ENCODE measurements at places on chromosomes 1 and 21.

- no peak for DNase-seq
These were observed 3.6 kb upstream of the RASSF5 start for GRCh38 chr1:206503591-206504362.

DNA sequence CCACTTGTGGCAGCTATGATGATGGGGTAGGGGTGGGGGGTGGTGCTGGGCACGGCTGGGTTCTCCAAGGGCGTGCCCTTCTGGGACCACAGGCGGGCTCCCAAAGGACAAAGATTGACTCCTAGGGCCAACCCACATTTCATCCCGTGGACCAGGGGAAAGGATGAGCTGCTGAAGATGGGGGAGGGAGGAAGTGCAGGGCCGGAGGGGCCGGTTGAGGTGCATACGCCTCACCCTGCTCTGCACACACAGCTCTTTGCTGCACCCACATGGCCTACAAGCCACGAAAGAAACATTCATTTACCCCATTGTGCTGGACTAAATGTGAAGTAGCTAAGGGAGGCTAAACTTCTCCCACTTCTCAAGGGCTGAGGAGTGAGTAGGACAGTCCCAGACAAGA, 34.2 kb upstream of the GNPAT start:
- no peak for DNase-seq

GRCh38 chr1:20395255-20395654, 90.8 kb downstream of the CAMK2N1 start:
- DNase-seq, result no peak

DNA sequence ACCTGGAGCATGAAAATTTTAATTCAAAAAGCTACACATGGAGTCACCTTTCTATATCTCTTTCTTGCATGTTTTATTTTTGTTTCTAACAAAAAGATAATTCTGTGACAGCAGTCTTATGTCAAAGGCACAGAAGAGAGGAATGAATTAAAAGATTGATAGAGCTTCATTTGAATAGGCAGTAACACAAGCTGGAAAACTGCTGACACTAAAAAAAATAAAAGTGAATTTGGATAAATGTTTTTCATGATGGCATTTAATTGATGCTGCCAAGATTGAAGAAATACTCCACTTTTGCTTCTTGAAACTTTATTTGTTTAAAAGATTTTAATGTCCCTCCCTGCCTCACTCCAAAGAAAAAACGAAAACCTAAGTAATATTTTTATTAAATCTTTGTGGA, 887.4 kb downstream of the PLA2G4A start:
- no peak for DNase-seq

GRCh38 chr1:39876144-39876543, 7.2 kb downstream of the TRIT1 start:
- DNase-seq, result no peak

DNA sequence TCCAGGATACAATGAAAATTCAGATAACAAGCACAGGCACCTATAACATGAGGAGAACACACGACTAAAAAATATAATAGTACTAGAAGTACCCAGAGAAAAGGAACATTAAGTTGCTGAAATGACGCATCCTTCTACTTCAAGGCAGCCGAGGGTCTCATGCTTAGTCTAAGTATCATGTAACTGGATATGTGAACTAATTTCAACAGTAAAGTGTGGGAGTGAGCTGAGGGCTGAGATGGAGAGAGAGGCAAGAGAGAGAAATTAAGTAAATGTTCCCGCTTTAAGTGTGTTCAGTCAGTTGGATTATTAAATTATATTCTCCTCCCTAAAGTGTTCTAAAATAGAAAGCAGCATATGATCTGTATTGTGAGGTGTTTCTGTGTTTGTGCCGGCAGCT, 152.2 kb upstream of the KRTAP19-8 start:
- DNase-seq, result no peak

GRCh38 chr21:28447462-28447861, 545.2 kb downstream of the LTN1 start:
- DNase-seq, result no peak

DNA sequence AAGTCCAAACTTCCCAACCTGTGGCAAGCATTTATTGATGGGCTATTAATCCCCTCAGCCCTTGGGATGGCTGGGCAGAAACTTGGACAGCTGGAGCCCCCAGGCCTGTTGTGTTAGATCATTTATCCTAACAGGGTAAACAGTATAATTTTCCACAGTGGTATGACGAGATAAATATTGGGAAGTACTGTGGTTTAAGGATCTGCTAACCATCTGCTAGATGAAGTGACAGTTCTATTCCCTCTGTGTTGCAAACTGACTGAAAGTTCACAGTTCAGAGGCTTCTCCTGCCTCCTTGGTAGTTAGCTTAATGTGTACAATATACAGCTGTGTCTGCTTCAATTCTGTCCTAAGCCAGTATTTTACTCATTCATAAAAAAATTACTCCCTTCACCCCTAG, 127.5 kb upstream of the CHODL start:
- DNase-seq, result no peak

- no peak for DNase-seq
These were observed 26.0 kb downstream of the ARID1A start for GRCh38 chr1:26721669-26722355.

DNA sequence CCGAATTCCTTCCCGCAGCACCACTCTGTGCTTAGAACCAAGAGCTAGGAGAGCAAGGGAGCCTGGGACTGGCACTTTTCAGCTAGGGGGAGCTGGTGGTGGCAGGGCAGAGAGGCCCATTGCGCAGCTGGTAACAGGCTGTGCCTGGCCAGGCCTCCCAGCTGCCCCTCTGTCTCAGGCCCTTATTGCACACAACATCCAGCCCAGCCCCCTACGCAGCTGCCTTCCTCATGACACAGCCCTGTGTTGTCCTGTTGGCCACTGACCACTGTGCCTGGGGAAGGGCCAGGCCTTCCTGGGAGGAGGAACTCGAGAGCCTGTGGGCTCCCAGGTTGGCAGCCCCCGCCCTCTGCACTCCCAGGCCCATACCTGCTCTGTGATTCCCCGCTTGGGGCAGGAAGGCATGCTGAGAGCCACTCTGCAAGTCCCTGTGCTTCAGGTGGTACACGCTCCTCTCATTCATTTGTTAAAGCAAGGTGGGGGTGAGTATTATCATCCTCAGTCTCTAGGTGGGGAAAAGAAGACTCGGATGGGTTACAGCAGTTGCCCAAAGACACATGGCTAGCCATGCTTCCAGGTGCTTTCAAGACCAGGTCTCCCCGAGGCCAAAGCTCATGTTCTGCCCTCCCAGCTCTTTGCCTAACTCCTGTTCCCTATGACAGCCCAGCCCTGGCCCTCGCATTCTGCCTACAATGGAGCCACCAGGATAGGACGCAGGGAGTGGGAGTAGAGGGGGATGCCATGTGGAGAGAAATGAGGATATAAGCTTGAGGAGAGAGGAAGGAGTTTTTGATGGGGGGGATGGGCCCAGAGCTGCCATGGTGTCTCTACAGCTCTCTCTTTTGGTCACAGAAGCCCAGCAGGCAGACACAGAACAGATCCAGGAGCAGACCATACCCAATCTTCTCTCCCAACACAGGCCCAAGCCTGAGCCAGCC, 81.8 kb downstream of the TMEM53 start:
- DNase-seq, result no peak

DNA sequence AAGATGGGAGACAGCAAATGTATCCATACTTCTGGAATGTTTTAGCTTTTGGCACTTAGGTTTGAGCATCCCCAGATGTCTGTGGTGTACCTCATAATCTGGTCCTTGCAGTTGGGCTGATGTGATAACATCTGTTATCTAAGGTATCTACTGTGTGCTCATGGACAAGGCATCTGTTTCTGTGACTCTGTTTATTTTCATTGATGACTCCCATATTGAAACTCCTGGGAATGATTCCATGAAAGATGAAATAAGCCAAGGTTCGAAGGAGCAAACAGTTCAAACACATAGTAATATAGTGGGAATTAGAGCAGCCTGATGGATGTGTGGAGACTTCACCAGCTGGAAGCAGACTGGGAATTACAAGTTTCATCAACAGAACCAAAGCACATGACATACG, 20.7 kb upstream of the TRIM45 start:
- no peak for DNase-seq
